ENCODE measurements at places on chromosomes 6 and 20.
A peak's percentile ranks its signal among the peaks of the same experiment; 100 is the strongest.

DNA sequence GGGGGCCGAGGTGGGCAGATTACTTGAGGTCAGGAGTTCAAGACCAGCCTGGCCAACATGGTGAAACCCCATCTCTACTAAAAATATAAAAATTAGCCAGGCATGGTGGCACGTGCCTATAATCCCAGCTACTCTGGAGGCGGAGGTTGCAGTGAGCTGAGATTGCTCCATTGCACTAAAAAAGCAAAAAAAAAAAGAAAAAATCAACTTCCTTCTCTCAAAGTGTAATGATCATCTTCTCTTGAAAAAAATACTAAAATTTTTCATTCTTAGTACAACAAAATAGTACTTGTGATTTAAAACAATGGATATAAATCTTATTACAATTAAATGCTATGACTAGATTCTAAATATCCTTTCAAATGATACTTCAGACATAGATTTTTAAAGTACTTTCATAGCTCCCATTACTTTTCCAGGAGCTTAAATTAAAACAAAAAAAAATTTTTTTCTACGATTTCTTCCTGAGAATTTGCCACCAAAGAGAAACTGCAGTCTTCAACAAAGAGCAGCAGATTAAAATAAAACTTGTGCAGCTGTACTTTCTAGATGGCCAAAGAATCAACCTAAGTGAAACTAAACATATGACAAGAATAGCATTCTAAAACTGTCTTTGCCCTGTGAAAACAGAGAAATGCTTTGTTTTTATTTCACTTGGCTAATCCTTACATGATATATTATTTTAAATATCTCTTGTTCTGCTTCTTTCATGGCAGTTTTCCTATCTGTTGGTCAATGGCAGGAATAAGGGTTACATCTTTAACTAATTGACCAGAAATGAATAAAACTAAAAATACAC, 75.2 kb downstream of the MAP3K5 start:
- DNase-seq = no peak
- H3K4me1 ChIP-seq = peaks cover 25% of the 10 kb centered on the region
- H3K27ac ChIP-seq = peak overlapping the region; percentile 42
- no peaks in the 10 kb centered on the region for H3K27me3 ChIP-seq
- H3K36me3 ChIP-seq = no peaks in the 10 kb centered on the region

- peaks cover 3% of the 10 kb centered on the region for H3K4me1 ChIP-seq
- no peak overlapping the region for H3K27ac ChIP-seq
- H3K27me3 ChIP-seq = no peaks in the 10 kb centered on the region
Measured at GRCh38 chr6:110950440-110950839, 8.1 kb upstream of the GTF3C6 start.

DNA sequence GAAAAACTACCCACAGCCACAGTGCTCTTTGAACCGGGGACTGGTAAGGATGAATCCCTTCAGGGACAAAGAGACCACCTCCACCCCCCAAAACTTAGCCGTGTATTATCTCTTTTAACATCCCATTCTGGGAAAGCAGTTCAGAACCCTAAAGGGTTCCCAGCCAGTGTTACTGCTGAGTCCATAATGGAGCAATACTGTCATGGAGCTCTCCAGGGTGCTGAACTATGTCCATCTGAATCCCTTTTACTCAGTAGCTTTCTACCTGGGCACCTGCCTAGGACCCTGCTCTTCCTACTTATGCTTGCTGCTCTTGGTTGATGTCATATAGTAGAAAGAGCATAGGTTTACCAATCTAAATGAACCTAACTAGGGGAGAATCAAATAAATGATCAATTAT, 22.3 kb upstream of the SAYSD1 start:
- no peak overlapping the region for H3K27ac ChIP-seq
- H3K27me3 ChIP-seq = no peaks in the 10 kb centered on the region
- no peaks in the 10 kb centered on the region for H3K4me1 ChIP-seq

- no peaks in the 10 kb centered on the region for H3K4me1 ChIP-seq
- peaks cover 4% of the 10 kb centered on the region for H3K27me3 ChIP-seq
- no peaks in the 10 kb centered on the region for H3K36me3 ChIP-seq
- DNase-seq = no peak
- H3K27ac ChIP-seq = no peak overlapping the region
Measured at GRCh38 chr6:106077881-106078280, 8.3 kb upstream of the PRDM1 start.

- H3K36me3 ChIP-seq = no peaks in the 10 kb centered on the region
- H3K4me3 ChIP-seq = no peak overlapping the region
- no peaks in the 10 kb centered on the region for H3K27me3 ChIP-seq
- H3K4me1 ChIP-seq = no peaks in the 10 kb centered on the region
- DNase-seq = no peak
Measured at GRCh38 chr20:14434384-14435136, 97.1 kb upstream of the FLRT3 start.

DNA sequence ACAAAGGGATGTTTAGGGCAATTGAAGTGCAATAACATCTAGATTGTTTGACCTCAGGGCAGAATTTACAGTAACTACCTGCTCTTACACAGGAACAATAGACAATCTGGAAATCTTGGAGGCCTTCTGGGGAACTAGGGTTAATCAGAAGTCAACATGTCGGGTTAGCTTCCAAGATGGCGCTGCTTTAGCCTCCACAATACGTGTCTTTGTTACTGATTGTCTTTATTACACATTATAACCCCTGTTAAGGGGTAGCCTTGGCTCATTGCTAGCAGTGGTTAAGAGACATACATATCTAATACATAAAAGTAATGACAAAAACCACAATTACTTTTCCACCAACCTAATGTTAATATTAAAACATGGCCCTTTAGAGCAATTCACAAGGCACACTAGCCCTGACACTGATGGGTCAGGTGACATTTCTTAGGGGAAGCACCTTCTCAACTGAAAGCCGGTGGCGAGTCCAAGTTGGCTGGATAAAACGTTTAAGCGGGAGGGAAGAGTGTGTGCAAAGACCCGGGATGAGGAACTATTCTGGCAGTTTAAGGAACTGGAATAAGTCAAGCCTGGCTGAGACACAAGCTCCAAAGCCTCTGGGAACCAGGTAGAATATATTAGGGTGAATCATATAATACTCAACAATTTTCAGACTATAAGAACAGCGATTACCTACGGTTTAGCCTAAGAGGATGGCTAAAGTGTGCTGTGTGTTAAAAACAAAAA, 236.9 kb downstream of the BCAS1 start:
- H3K27me3 ChIP-seq = no peaks in the 10 kb centered on the region
- no peak for DNase-seq
- no peaks in the 10 kb centered on the region for H3K36me3 ChIP-seq
- H3K4me1 ChIP-seq = peaks cover 14% of the 10 kb centered on the region
- no peak overlapping the region for H3K27ac ChIP-seq
- H3K4me3 ChIP-seq = no peak overlapping the region

GRCh38 chr20:35870541-35871258, 83.6 kb downstream of the SCAND1 start:
- H3K27me3 ChIP-seq = no peaks in the 10 kb centered on the region
- peak overlapping the region; percentile 56 for H3K27ac ChIP-seq
- DNase-seq = no peak

- H3K4me3 ChIP-seq = no peak overlapping the region
- H3K36me3 ChIP-seq = no peaks in the 10 kb centered on the region
- no peak overlapping the region for H3K27ac ChIP-seq
- DNase-seq = no peak
- no peaks in the 10 kb centered on the region for H3K27me3 ChIP-seq
Measured at GRCh38 chr20:48307277-48307676, 520.5 kb downstream of the PREX1 start.

DNA sequence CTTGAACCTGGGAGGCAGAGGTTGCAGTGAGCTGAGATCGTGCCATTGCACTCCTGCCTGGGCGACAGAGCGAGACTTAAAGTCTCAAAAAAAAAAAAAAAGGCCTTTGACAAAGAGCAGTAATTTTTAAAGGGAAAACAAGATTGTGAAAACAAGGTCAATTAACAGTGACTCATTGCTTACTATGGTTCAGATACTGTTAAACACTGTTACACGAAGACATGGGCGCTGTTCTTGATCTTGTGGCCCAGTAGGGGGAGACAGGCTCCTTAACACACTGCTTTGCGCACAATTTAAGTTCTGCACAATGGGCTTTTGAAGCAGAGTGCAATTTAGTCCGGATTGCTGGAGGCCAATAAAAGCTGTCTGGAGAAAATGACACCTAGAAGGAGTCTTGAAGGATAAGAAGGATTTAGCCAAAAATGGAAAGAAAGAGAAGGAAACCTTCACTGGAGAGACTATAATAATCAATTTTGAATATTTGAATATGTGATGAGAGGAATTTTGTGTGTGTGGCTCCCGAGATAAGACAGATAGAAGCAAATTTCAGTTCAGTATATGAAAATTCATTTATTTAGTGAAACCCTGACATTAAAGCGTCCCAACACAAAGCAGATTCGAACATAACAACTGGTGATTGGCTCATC, 6.0 kb upstream of the LATS1 start:
- peaks cover under 1% of the 10 kb centered on the region for H3K4me1 ChIP-seq
- peaks cover 8% of the 10 kb centered on the region for H3K36me3 ChIP-seq
- no peak overlapping the region for H3K27ac ChIP-seq
- H3K4me3 ChIP-seq = no peak overlapping the region

- H3K4me3 ChIP-seq = no peak overlapping the region
- no peaks in the 10 kb centered on the region for H3K36me3 ChIP-seq
- H3K4me1 ChIP-seq = no peaks in the 10 kb centered on the region
- DNase-seq = no peak
- no peak overlapping the region for H3K27ac ChIP-seq
- no peaks in the 10 kb centered on the region for H3K27me3 ChIP-seq
Measured at GRCh38 chr20:20334489-20334888, 33.4 kb upstream of the INSM1 start.

DNA sequence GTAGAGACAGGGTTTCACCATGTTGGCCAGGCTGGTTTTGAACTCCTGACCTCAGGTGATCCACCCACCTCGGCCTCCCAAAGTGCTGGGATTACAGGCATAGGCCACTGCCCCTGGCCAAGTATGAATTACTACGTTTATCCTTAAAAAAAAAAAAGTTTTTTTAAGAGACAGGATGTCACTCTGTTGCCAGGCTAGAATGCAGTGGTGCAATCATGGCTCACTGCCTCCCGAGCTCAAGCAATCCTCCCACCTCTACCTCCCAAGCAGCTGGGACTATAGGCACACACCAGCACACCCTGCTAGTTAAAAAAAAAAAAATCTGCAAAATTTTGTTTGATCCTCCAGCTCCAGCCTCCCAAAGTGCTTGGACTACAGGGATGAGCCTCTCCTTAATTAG, 23.1 kb downstream of the IYD start:
- no peaks in the 10 kb centered on the region for H3K4me1 ChIP-seq
- no peak overlapping the region for H3K27ac ChIP-seq
- H3K36me3 ChIP-seq = no peaks in the 10 kb centered on the region

DNA sequence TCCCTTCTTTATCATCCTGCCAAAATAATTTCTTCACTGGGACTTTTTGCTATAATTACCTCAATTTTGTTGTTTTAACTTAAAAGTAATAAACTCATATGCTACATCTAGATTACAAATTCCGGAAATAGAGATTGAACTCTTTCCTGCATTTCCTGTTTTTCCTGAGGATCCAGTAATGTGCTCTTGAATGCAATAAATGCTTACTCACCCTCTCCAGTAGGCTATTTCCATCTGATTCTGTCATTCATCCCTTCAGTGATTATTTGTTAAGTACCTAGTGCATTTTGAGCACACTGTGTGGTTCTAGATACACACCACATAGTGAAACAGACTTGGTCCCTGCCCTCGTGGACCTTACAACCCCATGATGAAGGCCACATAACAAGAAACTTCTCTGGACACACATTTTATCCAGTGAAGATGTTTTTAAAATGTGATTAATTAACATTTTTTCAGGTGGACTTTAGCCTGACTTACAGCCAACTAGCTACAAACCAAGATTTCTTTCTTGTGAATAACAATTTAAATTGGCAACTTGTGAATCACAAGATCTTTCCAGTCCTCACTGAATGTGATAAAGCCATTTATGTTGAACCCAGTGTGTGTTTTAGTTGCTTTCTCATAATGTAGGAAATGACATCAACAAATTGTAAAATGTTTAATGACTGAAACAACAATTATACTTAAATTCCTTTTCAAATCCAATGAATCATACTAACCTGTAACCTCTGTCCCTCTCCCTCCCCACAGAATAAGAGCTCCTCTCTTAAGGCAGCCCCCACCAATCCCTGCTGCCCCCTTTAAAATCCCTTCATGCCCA, 272.3 kb downstream of the KHDC1L start:
- no peaks in the 10 kb centered on the region for H3K27me3 ChIP-seq
- no peaks in the 10 kb centered on the region for H3K36me3 ChIP-seq
- DNase-seq = no peak

GRCh38 chr20:50278684-50279531, 88.3 kb downstream of the CEBPB start:
- DNase-seq = peak; percentile 90
- peak overlapping the region; percentile 79 for H3K27ac ChIP-seq
- no peaks in the 10 kb centered on the region for H3K27me3 ChIP-seq
- peaks cover 44% of the 10 kb centered on the region for H3K4me1 ChIP-seq

- H3K4me1 ChIP-seq = no peaks in the 10 kb centered on the region
- no peak overlapping the region for H3K4me3 ChIP-seq
- H3K27me3 ChIP-seq = no peaks in the 10 kb centered on the region
Measured at GRCh38 chr20:58167759-58168158, 60.7 kb downstream of the ANKRD60 start.

DNA sequence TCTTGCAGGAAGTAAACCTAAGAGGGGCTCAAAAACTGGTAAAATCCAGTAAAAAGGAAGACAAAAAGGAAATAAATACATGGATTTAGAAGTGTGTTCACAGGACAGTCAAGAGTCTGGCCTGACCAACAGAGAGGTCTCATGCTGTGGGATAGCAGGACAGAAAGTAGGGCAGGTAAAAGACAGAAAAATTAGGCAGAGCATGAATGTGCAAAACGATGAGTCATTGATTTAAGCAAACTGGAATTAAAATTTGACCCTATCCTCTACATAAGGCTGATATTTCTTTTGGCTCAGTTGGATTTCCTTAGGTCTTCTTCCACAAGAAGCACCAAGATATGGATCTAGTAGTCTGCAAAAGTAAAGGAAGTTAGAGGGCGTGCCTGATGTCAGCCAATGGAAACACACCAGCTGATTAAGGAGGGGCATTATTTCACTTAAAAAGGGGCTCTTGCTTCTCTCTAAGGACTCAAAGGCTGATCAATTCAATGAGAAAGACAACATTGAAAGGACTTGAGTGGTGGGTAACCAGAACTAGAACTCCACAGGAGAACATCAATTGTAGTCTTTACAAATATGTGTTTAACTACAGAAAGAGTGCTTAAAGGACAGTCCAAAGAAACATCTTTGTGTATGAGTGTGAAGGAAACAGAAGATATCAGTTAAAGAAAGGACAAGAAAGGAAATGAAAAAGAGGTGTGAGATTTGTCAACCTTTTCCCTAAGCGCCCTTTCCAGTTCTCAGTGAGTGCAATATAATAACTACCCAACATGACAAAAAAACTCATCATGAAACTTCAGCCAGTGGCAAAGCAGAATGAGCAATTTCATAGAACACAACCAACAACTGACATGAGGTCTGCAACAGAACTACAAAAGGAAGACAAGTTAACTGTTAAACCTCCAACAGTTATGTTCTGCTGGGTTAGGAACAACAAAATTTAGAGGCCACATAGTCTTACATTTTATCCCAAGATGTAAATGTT, 19.4 kb upstream of the MYB start:
- no peak overlapping the region for H3K4me3 ChIP-seq
- no peak overlapping the region for H3K27ac ChIP-seq
- no peaks in the 10 kb centered on the region for H3K36me3 ChIP-seq
- H3K4me1 ChIP-seq = no peaks in the 10 kb centered on the region

Measured in right atrium auricular region (tissue), 2 donors.